COR-L47 (cell line): ENCODE measurements at places on chromosomes 6 and 20.

GRCh38 chr20:57656821-57657534 is 36.8 kb upstream of the ZBP1 start:
- no peak for DNase-seq

- DNase-seq: no peak
These were observed 417.1 kb downstream of the BCKDHB start for GRCh38 chr6:80523531-80523997.

DNA sequence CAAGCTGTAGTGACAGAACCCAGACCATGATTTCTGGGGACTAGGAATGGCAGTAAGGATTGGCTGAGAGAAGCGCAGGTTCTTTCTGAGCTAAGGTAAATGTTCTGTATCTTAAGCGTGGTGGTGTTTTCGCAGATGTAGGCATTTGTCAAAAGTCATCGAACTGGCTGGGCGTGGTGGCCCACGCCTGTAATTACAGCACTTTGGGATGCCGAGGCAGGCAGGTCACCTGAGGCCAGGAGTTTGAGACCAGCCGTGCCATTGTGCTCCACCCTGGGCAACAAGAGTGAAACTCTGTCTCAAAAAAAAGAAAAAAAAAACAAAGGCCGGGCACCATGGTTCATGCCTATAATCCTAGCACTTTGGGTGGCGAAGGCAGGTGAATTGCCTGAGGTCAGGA is 40.7 kb upstream of the EYA2 start:
- no peak for DNase-seq

DNA sequence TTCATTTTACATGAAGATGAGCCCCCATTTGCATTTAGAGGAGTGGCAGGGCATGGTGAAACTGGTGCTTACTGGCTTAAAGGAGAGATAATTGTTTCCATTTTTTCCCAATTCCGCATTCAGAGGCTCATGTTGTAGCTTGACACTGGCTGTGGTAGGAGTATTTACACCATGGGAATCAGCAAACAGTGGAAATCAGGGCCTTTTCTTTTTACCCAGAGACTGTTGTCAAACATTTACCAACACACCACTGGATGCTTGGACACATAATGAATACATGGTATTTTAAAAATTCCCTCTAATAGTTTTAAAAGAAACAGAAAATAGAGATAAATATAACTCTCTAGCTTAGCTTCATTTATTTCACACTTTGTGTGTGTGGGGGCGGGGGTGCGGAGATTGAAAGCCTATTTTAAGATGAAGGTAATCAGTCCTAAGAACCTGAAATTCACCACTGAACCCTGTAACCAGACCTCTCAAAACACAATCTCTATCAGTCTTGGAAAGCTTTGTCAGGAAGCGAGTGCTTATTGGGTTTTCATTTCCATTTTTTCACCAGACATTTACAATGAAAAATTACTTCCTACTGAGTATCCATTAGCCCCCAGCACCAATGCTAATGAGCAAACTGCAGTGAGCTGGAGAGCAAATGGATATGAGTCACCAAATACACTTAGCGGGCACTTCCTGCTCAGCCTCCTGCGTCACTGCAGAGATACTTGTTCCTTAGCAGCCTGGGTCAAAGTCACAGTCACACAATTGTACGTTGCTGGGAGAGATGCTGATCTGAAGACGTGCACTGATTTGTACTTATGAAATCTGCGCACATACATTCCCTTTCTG is 532.0 kb downstream of the BCKDHB start:
- peak; percentile 49 for DNase-seq

- DNase-seq: no peak
These were observed 200.7 kb upstream of the THBS2 start for GRCh38 chr6:169454204-169454871.

DNA sequence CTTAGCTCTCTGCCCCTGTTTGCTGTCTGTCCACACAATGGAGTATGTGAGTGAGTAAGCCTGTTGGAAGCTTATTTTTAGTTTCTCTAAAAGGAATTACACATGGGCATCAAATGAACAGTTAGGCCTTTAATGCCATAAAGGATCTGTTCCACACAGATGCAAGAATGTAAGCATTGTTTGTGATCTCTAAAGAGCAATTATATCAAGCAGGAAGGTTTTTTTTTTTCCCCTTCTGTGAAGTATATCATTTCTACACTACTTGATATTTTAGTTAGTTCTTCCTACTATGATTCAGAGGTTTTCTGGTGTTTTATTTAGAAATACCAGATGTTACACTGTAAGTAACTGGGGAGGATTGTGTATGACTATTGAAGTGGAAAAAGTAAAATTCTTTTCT is 627.5 kb downstream of the COL12A1 start:
- DNase-seq: no peak

- DNase-seq: no peak
These were observed 342.1 kb upstream of the NRSN1 start for GRCh38 chr6:23783901-23784300.

DNA sequence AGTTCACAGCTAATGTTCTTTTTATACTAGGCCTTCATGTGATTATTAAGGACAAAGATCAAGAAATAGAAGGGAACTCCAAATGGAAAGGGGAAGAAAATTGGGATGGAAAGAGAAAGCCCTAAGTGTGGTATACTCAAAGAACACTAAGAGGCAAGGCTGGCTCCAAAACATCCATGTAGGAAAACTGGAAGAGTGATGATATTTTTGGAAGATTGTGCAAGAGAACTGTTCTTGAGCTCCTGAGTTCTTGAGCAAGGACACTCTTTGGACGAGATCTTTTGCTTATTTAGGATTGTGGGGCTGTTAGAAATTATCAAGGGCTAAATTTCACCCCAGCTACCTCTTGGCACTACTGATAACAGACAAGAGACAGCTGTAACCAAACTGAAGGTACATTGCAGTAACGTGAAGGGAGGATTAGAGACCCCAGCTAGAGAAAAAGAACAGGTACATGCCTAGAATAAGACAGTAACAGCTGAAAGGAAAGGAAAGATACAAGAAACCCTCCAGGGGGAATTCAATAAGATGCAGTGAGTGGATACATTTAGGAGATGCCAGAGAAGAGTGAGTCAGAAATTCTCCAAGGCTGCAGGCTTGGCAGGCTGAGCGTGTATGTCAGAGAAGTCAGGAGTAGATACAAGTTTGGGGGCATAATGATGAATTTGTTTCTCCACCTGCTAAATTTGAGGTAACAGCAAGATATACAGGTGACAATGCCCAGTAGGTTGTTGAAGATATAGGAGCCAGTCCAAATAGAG is 69.7 kb downstream of the CBLN4 start:
- no peak for DNase-seq

DNA sequence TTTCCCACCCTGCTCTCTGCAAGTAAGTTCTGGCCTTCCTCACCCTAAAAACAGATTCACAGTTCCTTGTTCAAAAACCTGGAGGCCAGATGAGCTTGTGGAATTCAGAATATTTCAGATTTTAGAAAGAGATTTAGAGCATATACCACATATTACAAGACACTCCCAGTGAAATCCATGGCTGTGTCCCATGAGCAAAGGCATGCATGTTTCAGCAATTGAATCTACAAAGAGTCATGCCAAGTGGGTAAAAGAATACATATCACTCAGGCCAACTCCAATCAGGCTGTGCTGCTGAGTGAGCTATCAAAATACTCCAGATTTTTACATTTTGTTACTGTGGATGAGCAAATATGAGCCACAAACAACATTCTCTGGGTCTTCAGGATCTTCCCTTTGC is 10.2 kb upstream of the NEDD9 start:
- DNase-seq: no peak

DNA sequence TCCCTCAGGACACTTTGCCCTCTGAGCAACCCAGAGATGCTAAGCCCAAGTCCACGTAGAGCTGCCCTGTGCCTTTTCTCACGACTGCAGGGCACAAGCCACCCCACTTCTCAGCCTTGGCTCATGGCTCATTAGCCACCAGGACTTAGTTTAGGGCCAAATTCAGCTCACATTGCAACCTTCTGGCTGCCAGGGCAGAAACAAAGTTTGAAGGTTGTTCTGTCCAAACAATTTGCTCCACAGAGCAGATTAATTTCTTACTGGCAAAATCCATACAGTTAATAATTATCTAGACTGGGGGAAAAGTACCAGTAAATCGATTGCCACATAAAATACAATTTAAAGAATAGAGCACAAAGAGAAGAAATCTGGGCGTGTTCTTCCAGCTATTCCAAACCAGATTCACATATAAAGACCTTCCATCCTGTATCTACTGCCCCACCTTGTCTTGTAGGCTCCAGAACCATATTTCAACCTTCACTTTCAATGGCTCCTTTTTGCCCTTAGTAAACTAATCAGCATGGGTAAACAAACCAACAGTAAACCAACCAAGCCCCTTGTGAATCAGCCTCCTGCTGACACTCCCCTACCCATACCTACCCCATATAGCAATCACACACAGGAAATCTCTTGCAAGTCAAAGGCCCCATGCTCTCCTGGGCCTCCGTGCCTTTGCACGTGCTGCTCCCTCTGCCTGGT is 101.9 kb downstream of the QRSL1 start:
- DNase-seq: no peak

GRCh38 chr6:73713426-73714147 is 17.6 kb downstream of the CD109 start:
- DNase-seq: no peak

- no peak for DNase-seq
These were observed 132.3 kb downstream of the PDE7B start for GRCh38 chr6:135983718-135984343.

DNA sequence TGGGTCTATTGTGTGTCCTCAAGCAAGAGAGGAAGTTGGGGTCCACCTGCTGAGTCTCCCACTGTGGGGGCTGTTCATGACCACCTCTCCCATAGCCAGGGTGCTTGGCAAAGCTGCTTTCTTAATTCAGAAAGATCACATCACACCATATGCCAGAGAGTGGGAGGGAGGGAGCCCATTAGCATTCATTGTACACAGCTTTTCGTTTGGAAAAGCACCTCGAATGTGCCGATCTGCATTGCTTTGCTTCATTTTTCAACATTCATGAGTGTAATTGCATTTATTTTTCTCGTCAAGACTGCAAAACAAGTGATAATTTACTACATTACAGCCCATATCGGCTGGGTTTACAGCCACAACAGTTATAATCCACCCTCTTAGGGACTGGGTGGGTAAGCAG is 327.3 kb downstream of the PTPRT start:
- DNase-seq: no peak
